Activated T-cell treated with anti-CD3 and anti-CD28 coated beads, Interleukin-2, amount 50 U/mL, for 24 hours (primary cell): ENCODE measurements at places on chromosomes 2 and 18.

DNA sequence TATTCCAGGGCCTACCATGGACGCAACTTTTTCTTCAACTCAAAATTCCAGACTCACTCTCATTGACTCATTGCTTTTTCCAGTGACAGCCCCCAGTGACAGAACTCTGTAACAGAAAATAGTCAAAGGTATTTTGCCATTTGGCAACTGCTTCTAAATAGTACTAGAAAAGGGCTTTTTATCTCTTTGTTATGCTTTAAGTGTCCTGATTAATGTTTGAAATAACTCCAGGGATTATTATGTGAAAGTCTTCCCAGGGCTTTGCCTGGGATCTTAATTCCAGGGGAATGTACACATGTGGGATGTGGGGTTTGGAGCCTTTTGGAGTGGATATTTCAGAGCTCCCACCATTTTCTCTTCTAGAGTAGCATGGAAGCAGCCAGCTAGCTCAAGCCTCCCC, 198.8 kb downstream of the KCNS3 start:
- no peak for DNase-seq

- no peak for DNase-seq
Observed at GRCh38 chr2:78175645-78176044, 653.5 kb upstream of the LRRTM4 start.

DNA sequence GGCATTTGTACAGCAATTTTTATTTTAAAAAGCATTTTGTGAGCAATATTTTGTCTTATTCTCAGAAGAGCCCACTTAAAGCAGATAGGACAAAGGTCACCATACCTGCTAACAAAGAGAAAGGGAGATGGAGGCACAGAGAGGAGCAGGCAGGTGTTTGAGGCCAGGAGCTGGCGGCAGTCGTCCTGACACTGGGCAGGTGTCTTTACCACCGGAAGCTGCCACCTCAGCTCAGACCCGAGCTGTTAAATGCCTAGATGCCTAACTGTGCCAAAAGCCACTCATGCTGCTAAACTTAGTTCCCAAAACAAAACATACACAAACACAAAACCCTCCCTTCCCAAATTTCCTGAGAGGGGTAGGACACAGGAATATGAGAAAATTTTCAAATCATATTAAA, 120.9 kb downstream of the CNTNAP5 start:
- no peak for DNase-seq

GRCh38 chr2:133448195-133448594, 120.1 kb downstream of the NCKAP5 start:
- DNase-seq: no peak

DNA sequence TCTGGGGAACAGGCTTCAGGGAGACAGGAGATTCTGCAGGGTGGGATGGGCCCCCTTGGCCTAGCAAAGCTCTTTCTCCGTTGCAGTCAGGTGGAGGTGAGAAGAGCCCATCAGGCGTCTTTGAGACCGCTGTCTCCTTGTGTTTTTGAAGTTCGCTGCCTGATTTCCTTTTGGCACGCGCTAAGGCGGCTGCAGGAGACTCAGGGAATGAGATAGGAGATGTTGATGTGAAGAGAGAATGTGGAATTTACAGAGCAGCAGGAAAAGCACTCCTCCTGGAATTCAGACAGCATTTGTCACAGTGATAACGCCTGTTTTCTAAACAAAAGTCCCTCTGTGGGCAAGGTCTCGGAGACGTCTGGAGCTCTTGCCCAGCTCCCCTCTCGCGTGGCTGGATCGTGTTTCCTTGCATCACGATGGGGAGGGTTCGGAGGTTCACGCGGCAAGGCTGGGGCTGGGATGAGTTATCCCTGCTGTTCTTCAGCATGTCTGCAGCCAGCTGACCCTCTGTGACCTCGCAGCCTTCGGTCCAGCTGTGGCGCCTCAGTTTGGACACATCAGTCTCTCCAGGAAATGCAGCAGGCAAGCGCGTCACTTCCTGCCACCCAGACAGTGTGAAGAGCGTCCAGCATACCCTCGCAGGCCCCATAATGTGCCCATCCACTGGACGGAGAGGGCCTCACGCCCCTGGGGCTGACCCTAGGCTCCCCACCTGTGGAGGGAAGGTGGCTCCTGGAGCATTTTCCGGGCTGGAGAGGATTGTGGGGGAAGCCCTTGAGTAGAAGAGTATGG, 30.2 kb downstream of the GLI2 start:
- no peak for DNase-seq

DNA sequence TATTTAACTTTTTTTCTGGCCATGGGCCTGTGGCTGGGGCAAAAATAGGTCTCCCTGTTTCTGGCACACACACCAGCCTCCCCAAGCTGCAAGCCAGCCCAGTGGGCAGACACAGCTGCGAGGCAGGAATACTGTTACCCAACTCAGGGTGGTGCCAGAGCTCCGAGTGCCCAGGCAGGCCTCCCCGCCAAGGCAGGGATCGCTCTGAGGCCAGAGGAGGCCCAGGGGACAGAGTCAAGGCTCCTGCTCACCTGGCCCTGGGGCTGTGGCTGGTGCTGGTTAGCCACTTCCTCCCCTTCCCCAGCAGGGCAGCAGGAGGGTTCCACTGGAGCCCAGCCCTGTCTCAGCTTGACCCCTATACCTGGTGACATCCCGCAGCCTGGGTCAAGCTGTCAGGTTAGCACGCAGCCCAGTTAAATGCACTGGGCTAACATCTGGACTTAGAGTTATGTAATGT, 67.1 kb upstream of the EPAS1 start:
- DNase-seq: peak; percentile 39

- no peak for DNase-seq
Observed at GRCh38 chr2:2876331-2877221, 501.0 kb downstream of the EIPR1 start.

- no peak for DNase-seq
Observed at GRCh38 chr2:203583701-203584100, 48.6 kb upstream of the RAPH1 start.

- no peak for DNase-seq
Observed at GRCh38 chr2:15783489-15783888, 156.9 kb upstream of the MYCN start.

GRCh38 chr2:63735263-63735662, 106.4 kb upstream of the UGP2 start:
- DNase-seq: no peak

GRCh38 chr2:110766291-110766690, 33.9 kb downstream of the ACOXL start:
- DNase-seq: no peak

- no peak for DNase-seq
Observed at GRCh38 chr2:179995741-179996515, 11.2 kb downstream of the CWC22 start.

DNA sequence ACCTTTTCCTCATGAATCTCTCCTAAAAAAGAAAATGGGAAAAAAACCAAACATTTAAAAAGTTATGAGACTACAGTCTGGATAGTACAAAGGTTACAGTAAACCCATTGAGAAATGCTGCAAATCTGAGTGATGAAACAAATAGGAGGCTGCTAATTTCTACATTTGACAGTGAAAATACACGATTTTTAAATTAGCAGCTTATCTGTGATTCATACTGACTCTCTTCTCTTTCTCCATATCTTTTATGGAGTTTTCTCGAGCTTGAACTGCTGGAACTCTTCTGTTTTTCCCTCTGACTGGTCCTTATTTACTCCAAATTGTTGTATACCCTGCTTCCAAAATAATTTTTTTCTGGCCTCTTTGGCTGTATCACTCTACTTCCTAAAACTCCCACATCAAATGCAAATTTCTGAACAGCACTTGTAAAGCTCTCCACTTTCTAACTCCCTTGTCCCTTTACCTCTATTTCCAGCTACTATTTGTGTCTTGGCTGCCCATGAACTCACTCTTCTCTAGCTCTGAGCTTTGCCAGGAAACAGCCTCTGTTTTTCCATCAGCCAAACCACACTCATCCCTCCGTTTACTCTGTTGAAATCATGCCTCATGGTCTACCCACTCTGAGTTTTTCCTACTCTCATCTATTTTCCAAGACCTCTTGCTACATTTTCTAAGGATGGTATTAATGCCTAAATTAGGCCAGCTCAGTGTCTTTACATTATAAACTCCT, 73.7 kb downstream of the RBMS1 start:
- no peak for DNase-seq

GRCh38 chr2:3451169-3451568, 68.2 kb downstream of the ADI1 start:
- DNase-seq: no peak
